GM12865 (cell line): ENCODE measurements at places on chromosomes 13 and 19.

- no peak for DNase-seq
Observed at GRCh38 chr13:51728972-51729371, 75.0 kb downstream of the DHRS12 start.

DNA sequence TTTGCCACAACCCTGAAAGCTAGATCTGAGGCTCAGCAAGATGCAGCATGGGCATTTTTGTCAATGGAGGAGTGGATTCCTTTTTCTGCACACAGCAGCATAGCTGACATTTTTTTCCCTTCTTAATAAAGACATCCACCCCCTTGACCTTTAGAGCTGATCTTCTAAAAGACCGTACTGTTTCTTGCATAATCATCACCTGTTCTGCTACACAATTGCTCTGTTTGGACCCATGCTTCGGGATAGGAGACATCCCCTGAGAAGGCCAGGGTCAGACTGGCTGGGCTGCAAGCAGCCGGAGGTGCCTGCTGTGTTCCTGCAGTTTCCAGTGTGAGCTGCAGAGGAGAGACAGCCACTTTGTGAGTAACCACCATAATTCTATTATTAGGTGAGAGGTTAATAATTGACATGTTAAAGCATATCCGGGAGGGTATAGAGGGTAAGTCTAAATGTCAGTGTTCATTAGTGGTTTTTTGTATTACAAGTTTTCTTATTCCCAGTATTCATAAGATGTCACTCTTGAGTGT, 108.5 kb upstream of the C1QTNF9B start:
- no peak for DNase-seq

DNA sequence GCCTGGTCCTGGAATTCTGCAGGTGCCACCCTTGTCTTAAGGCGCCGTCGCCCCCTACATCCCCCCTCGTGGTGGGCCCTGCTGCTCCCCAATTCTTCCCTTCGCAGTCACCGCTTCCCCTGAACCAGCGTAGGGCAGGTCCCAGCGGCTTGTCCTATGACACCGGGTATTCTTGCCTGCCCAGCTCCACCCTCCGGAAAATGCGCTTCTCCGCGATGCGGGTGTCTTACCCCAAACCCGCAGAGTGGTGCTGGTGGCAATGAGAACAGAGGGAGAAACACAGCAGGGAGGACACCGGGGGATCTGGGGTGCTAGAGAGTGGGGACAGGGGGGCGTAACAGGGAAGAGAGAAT, 9.0 kb downstream of the ZNF808 start:
- peak; percentile 25 for DNase-seq

DNA sequence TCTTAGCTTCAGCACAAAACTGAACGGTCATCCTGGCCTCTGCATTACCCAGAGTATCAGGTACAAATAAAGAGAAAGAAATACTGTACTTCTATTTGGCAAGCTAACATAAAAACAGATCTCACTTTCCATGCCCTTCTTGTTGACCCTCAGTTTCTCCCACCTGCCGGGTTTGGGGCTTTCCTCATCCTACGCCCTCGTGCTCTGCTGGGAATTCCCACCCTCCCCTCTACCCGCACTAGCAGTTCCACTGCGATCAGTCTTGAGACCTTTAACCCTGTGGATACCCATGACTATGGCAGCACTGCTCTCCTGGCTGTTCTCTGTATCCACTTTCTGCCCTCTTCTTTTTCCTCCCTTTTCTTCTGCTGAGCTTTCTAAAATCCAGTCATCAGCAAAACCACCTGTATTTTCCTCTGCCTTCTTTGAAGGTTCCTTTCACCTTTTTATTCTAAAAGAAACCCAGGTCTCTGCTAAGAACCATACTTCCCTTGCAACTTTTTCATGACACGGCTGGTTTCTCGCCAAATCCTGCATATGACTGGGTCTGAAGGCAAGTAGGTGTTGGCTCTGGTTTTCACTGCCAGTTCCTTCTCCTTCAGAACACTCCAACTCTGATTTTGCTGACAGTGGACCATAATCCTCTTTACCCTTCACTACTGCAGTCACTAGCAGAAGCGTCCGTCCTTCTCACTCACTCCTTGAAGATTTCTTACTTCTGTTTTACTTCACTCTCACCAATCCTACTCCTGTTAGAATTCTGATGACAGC, 99.4 kb downstream of the MIPEP start:
- DNase-seq = no peak

DNA sequence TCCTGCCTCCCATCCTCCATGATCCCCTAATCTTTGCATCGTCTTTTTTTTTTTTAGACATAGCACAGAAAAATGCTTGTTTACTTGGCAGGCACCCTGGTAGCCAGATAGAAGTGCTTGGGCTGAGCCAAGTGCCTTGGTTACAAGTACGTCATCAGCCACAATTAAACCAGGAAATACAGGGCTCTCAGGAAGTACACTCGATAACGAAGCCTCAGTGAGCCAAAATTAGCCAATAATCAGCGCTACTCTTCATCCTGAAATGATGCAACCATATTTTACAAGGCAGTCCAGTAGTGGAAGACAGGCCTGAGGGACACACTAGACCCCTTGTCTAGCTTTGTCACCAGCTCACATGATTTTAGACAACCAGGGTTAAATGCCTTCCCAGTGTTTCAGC, 194.0 kb upstream of the NBEA start:
- no peak for DNase-seq

DNA sequence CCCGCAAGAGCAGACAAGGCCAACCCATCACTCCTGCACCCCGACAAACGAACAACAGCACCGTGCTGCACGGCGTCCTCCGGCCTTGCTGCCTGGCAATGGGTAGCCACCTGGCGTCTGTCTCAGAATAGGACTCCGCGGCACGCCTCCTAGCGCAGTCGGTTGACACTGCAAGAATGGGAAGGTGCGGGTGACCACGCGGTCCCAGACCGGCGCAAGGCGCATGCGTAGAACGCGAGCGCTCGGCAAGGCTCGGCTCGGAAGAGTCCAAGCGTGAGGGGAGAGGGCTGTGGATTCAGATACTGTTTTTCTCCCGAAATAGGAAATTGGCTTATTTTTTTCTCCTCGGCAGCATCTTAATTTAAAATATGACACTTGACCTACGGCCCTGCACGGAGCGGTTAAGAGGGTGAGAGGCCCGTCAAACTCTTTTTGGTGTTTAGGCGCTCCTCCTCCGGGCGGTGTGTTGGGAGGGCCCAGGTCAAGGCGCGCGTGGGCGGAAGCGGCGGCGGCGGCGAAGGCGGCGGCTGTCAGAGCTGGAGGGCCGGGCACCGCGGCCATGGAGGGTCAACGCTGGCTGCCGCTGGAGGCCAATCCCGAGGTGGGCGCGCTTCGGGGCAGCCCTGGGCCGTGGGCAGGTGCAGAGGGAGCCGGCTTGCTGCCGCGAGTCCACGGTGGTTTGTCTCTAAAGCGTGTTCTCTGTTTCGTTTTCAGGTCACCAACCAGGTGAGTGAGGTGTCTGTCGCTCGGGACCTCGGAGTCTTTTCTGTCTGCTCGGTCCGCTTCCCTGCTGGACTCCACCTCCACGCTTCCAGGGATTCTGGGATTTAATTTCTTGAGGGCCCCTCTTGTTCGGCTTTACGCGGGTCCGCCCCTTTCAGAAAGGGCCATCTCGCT, at the start of gene UCHL3:
UCHL3 (plus strand) TSS at position 530 of the 897 bp plus-strand sequence; CDS start at position 560, 30 bp downstream.
- DNase-seq = peak; percentile 98

- no peak for DNase-seq
Observed at GRCh38 chr13:50923272-50923671, 13.7 kb downstream of the RNASEH2B start.

DNA sequence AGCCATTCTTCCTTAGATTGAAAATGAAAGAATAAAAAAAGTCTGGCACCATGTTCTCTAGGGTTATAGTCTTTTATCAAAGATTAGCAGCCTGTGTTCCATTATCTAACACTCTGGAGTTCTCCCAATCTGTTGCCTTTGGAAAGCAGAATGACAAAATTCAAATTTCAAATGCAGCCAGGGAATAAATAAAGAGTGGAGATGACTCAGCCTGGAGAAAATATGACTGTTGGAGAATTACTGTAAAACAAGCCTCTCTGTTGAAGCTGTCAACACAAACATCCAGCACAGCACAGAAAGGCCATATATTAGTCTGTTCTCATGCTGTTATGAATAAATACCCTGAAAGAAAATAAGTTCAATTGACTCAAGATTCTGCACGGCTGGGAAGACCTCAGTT, 650.5 kb upstream of the SLC10A2 start:
- DNase-seq = no peak

GRCh38 chr13:21243045-21243897, 66.8 kb downstream of the MRPL57 start:
- DNase-seq = no peak

DNA sequence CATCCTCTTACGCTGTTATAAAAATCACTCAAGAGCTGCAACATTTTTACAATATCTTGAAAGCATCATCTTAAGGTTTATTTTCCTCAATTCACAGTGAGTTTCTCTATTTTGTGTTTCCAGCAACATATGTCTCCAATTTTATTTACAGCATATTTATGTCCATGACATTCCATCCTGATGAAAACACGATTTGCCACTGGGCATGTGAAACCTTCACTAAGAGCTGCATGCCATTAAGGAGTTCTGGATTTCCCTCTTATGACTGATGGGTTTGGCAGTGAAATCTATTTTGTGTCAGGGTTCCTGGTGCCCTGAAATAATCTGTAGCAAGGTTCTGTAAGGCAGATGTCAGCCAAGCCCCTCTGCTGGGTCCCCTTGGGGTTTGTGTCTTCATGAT, 527.6 kb upstream of the KLF12 start:
- DNase-seq = no peak

DNA sequence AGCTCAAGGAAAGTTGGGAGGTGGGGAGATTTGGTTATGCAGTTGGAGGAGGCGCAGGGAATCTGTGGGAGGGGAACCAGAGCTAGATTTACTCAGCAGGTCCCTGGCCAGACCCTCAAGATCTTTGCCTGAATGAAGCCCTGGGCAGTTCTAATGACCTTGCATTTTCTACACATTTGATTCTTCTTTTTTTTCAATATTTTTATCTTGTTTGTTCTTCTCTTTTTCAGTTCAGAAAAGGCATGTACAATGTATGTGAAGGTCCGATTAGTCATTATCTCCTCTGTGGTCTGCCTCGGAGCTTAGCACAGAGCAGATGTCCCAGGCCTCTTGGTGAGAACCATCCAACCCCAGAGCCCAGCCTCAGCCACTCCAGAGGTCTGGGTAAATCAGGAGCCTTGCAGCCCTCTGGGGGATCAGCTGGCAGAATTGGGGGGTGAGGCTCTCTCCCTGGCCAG, 24.2 kb downstream of the SERP2 start:
- DNase-seq = no peak

DNA sequence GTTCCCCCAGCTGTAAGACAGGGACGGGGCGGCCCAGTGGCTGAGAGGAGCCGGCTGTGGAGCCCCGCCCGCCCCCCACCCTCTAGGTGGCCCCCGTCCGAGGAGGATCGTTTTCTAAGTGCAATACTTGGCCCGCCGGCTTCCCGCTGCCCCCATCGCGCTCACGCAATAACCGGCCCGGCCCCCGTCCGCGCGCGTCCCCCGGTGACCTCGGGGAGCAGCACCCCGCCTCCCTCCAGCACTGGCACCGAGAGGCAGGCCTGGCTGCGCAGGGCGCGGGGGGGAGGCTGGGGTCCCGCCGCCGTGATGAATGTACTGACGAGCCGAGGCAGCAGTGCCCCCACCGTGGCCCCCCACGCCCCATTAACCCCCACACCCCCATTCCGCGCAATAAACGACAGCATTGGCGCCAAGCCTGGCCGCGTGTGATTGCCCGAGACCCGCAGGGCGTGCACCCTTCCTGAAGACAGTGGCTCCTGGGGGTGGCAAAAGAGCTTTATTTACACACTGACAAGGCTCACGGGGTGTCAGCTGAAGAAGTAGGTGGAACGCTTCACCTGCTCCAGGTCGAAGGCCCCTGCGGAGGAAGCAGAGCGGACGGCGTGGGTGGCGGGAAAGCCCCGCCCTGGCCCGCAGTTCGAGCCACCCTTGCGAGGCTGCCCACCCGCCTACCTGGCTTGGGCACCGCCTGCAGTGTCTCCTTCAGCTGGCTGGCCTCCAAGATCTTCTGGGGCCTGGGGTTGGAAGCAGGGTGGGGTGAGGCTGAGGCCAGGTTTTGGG, 16.4 kb downstream of the POLRMT start:
- DNase-seq = no peak

- peak; percentile 29 for DNase-seq
Observed at GRCh38 chr13:111429064-111429558, 108.7 kb downstream of the TEX29 start.

DNA sequence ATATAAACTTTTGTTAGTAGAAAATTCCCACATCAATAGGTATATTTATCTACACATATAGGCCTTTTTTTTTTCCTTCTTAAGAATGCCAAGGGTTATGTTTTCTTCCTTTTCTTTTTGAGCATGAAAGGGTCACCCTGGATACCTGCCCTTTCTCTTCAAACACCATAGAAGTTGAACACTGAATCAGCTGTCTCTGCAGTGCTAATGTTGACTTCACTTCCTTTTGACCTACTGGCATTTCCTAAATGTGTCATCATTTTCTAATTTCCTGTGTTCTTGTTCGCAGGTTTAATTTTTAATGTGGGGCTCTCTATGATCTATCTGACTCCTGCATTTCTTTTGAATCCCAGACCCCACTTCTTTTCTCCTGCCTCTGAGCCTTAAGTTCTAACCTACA, 532.0 kb downstream of the GPC6 start:
- DNase-seq = no peak

- DNase-seq = peak; percentile 95
Observed at GRCh38 chr19:17282488-17283125, 906 bp downstream of the ANKLE1 start.

GRCh38 chr13:50126993-50127725, 111.9 kb downstream of the KCNRG start:
- DNase-seq = peak; percentile 12

DNA sequence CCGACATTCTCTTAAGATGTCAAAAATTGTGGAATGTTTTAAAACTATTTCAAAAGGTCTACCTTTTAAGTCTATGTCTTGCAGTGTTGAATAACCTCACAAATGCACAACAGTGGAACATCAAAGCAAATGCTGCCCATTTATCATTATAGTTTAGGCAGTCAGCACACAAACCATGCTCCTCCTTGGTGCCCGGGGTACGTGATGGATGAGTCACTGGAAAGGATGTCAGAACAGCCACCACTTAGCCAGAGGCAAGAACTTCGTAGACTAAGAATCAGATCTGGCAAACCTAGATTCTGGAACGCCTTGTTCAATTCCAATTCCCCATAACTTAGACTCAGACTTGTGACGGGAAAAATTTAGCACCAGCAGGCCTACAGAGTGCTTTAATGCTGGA, 343.6 kb downstream of the FGF9 start:
- DNase-seq = no peak

- no peak for DNase-seq
Observed at GRCh38 chr13:37446503-37446902, 152.1 kb downstream of the POSTN start.

DNA sequence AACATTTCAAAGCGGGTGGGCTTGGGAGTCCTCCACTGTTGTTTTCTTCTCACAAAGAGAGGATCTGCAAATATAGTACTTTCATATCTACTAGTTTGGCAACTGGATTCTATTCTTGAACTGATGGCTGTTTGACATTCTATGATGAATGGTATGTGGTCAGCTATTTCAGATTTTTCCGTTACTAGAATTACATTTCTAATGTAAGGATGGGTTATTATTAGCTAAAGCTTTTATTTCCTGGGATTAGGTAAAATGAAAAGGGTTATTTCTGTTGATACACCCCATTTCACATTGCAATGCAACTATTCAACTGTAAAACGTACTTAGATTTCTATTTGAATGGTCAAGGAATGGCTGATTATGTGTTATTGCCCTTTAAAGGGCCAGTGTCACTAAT, 629.7 kb downstream of the DACH1 start:
- DNase-seq = no peak
